ENCODE measurements at places on chromosomes 3 and 15. TPM values are rescaled to one million over a fixed set of nuclear protein-coding genes. Genes with fewer than 3 reads are reported as not detected.

Gene GOLGA6A
- not detected for total RNA-seq

- no peak for DNase-seq
Observed at GRCh38 chr3:118742760-118743159, 291.9 kb downstream of the IGSF11 start.

DNA sequence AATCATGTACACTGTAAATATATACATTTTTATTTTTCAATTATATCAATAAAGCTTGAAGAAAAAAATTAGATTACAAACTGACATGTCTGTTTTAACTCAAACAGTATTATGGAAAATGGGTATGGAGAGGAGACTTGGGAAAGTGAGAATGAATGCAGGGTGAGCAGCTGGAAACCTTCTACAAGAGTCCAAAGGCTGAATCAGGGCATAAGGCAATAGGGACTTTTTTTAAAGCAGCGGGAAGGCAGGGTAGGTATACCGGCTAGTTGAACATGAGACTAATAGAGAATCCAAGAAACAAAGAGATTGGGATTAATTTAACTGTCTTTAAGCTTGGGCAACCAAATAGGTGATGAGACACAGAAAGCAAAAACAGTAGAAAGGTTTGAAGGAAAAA is 145.3 kb downstream of the NR1I2 start:
- DNase-seq, result no peak

- DNase-seq, result no peak
Observed at GRCh38 chr15:89395461-89395871, 60.8 kb upstream of the POLG start.

Measured in thyroid gland (tissue), 4 donors.